ENCODE measurements at places on chromosomes 2 and 18. TPM values are rescaled to one million over a fixed set of nuclear protein-coding genes. Genes with fewer than 3 reads are reported as not detected.

ASTL gene
- not detected for total RNA-seq

LIMS2 gene
- total RNA-seq = 2.5 TPM

GPATCH11 gene
- 4.6 TPM for total RNA-seq

TWIST2 gene
- total RNA-seq = 78.7 TPM

CRIM1 gene
- 216 TPM for total RNA-seq

CLHC1 gene
- total RNA-seq = 6.9 TPM

TMEM169 gene
- total RNA-seq = 1.1 TPM

EFR3B gene
- total RNA-seq = 0.18 TPM

MERTK gene
- total RNA-seq = not detected

PDE11A gene
- total RNA-seq = 0.18 TPM

KRTCAP3 gene
- not detected for total RNA-seq

KCNE4 gene
- total RNA-seq = 0.18 TPM

GCG gene
- total RNA-seq = not detected

CCDC178 gene
- 2.0 TPM for total RNA-seq

REEP1 gene
- total RNA-seq = not detected

ANKRD30B gene
- total RNA-seq = not detected

ANO7 gene
- total RNA-seq = not detected

Data from myometrial cell (primary cell).